HCT116 (cell line): ENCODE measurements at places on chromosomes 4 and X.

GRCh38 chr4:118849867-118850487 is 14.1 kb upstream of the SEC24D start:
- no peak for DNase-seq

DNA sequence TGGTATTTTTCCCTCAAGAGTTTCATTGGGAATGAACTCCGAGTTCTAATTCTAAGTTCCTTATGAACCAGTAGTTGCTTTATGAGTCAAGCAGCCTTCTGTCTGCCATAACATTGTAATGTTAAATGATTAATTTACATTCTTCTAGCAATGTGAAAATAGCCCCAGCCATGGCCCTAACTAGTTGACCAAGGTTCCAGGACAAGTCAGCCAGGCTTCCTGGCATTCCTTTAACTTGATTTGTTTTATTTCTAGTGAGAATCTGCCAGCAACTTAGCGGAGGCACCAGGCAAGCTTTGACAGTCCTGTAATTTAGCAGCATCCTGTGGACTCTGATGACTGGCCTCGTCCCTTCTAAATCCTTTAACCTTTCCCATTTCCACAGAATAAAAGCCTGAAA is 69.0 kb downstream of the GLRA2 start:
- no peak for DNase-seq

DNA sequence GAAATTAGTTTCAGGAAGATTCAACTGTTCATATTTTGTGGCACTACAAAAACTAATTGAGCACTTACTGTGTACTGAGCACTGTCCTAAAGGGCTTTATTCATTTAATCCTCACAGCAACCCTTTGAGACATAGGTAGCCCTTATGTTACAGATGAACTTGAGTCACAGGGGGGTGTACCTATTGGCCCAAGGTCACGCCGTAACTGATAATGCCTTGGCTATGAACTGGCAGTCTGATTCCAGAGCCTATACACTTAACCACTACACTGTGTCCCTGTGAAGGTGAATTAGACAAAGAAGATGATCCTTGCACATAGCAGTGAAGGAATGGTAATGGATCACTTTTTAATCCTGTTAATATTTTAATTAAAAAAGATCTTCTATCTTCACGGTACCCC is 12.0 kb downstream of the TMEM165 start:
- DNase-seq: no peak

- peak; percentile 26 for DNase-seq
These were observed 814 bp upstream of the RBM47 start for GRCh38 chr4:40630335-40631021.

DNA sequence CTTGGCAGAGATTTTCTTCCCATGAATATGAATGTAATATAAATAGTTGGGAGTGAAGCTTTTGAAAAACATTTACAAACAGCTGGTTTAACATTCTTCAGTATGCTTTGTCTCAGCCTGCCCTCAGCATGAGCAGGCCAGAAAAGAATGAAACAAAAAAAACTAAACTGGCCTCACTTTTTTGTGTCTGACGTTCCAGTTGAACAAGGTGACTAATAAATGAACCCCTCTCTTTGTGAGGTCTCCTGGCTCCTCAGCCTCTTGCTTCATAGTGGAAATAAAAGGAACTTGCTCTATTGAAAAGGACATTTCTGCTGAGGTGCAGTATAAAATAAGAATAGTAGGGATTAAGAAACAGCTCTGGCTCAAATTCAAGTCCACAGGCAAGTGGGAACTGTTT is 9.4 kb downstream of the CHST7 start:
- DNase-seq: no peak

DNA sequence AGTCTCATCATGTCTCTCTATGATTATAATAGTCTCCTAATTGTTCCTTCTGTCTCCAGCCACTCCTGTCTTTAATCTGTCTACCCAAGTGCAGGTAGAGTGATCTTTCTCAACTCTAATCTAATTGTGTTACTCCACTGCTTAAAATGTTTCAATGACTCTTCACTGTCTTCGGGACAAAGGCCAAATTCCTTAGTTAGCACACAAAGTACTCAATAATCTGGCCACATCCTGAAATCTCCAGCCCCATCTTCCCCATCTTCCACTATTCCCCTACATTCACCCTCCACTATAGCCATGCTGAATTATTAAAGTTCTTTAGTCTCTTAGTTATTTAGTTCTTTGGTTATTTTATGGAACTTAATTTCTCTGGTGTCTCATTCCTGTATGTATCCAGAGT is 353.3 kb downstream of the OPHN1 start:
- no peak for DNase-seq

- DNase-seq: no peak
These were observed 11.8 kb downstream of the RASL11B start for GRCh38 chr4:52873861-52874343.

GRCh38 chr4:16505726-16506125 is 279.5 kb upstream of the TAPT1 start:
- no peak for DNase-seq

GRCh38 chr4:111454961-111455360 is 690.3 kb upstream of the FAM241A start:
- no peak for DNase-seq

DNA sequence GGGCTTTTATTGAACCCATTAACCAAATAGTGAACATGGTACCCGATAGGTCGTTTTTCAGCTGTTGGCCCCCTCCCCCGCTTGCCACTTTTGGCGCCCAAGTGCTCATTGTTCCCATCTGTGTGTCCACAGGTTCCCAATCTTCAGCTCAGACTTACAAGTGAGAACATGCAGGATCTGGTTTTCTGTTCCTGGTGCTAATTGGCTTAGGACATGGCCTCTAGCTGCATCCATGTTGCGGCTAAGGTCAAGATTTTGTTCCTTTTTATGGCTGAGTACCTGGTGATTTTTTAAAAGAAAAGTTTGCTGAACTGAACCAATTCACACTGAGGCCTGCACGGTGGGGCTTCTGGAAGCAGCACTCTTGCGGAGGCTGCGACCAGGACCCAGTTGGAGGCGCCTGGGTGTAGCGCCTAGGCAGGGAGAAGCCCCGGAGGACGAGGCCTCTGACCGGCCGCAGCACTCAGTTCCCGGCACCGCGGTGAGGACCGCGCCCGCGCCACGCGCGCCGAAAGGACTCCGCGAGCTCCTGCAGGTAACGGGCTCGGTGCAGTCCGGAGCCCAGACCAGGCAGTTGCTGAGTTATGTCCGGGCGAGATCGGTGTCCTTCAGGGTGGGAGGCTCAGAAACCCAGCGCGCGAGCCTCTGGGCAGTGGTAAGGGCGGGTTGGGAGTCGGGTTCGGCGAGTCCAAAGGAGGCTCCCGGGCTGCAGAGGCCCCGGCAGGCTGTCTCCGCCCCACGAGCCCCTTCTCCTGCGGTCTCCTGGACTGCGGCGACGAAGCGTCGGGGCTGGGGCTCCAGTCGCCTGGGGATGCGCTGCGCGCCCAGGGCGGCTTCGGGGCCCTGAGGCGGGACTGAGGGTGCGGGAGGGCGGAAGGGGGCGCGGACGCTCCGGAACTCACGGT is 15.8 kb upstream of the SLC25A4 start:
- no peak for DNase-seq

DNA sequence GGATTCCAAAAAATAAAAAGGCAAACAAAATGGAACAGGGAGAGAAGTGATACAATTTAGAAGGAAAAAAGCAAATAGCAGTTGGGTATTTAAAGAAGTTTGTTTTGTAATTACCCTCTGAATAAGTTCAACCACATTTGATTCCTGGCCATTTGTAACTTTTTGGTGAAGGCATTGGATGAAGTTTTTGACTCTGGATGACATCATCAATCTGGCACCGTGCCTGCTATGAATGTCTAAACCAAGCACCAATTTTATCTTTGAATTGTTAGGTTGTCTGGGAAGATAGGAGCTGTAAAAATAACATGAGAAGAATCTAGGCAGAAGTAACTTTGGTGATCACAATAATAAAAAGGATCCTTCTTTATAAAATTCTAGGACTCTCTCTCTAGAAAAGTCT is 29.5 kb downstream of the TMPRSS11A start:
- DNase-seq: no peak

DNA sequence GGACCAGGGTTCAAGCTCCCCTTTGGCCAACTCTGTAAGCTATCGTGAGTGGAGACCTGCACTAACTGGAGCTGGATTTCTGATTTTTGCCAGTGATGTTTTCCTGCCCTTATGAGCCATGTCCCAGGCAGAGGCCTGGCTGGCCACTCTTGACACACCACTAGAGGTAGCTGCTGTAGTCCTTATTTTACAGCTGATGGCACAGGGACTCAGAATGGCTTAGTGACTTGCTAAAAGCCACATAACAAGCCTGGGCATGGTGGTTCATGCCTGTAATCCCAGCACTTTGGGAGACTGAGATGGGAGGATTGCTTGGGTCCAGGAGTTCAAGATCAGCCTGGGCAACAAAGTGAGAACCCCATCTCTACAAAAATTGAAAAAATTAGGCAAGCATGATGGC is 33.4 kb downstream of the CYTL1 start:
- DNase-seq: no peak

- no peak for DNase-seq
These were observed 13.4 kb downstream of the PDE5A start for GRCh38 chr4:119615068-119615719.

DNA sequence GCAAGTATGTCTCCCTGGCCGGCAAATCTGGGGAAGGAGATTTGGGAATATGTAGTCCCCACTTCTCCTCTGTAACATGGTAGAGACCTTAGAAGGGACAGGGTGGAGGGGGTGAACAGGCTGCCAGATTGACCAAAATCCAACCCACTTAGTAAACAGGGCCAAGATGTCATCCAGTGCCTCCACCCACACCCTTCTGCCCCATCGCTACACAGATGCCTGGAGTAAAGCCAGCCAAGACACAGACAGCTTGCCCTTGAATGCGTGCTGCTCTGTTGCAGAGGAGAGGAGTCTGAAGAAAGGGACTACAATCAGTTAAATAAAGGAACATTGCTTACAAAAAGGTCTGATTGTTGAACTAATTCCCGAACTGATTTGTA is 160.1 kb upstream of the LDB2 start:
- no peak for DNase-seq

DNA sequence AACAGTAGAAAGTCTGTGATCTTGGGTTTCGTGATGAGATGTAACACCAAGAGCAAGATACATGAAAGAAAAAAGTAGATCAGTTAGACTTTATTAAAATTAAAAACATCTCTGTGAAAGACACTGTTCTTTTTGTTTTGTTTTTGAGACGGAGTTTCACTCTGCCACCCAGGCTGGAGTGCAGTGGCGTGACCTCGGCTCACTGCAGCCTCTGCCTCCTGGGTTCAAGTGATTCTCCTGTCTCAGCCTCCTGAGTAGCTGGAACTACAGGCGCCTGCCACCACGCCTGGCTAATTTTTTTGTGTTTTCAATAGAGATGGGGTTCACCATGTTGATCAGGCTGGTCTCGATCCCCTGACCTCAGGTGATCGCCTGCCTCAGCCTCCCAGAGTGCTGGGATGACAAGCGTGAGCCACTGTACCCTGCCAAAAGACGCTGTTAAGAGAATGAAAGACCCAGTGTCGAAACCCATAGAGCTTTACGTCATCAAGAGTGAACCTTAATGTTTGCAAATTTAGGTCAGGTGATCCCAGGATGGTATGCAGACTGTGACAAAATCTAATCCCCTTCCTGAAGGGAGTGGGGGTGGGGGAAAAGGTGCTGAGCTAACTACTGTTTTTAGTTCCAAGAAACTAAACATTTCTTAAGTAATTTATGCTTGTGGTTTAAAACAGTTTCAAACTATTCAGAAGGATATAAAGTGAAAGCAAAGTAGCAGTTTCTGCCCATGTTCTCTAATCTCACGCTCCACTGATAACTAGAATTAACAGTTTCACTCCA is 8.0 kb downstream of the OFD1 start:
- no peak for DNase-seq

DNA sequence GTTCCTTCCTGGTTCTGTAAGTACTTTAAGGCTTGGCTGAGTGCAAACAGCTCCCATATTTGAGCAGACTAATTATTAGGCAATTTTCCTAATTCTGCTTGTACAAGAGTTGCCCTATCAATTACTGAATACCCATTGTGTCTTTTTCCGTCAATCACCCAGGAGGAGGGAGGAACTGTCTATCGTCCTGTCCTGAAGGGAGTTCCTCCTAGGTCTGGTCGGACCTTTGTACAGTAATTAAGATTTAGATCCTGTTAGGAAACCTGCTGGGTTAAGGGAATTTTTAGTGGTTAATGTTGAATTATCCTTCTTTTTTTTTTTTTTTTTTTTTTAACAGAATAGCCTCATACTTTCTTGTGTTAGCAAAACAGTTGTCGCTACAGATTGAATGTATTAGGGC is 130.1 kb downstream of the KDM6A start:
- DNase-seq: no peak

- no peak for DNase-seq
These were observed 114.1 kb upstream of the NPY2R start for GRCh38 chr4:155094201-155094820.

DNA sequence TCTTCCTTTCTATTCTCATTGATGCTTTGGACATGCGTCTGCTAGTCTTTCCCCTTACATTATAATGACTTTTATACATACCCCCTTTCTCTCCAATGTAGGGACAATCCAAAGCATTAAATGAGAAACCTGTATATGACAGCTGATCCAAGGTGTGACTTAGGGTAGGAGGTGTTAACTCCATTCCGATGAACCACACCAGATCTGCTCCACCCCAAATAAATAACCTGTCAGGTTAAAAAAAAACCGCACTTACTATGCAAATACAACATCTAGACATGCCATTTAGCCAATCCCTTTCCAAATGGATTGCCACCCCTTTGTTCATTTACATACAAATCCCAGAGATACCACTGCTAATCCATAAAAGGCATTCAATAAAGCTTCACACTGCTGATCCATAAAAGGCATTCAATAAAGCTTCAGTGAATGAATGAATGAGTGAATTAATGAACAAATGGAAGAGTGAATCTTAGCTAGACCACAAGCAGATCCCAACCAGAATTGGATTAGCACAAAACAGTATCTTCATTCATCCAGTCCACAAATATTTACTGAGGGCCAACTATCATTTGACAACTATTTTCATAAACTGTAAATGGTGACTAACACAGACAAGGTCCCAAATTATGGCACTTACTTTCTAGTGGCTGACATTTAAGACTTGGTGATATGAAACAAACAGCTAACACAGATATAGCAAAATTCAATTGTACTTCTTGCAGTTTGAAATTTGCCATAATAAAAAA is 158.9 kb upstream of the MAP3K15 start:
- no peak for DNase-seq

DNA sequence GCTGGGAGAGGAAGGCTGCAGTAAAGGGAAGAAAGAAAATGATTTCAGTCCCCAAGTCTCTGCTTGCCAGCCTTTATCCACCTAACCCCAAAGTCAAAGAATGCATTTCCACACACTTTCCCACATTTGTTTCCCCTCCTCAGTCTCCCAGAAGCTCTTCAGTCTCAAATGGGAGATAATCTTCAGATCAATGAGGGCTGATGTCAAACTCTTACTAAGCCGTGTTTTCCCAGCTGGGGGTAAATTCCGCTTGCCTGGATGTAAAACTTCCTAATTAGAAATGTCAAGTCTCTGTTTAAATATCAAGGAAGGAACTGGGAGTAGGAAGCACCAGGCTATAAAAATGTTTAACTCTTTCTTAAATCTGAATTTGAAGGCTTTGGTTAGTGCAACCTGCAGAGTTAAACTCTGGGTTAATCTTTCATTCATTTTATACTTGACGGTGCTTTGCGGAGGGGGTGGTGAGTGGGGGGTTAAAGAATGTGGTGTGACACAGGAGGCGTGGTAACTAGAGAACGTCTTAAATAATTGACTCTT is 601.4 kb upstream of the ACTRT1 start:
- DNase-seq: no peak

- no peak for DNase-seq
These were observed 128.0 kb downstream of the C4orf33 start for GRCh38 chr4:129223945-129224344.

- DNase-seq: no peak
These were observed 793.6 kb upstream of the INTU start for GRCh38 chr4:126838941-126839679.

GRCh38 chr4:17811078-17811603 is 362 bp downstream of the NCAPG start:
- DNase-seq: no peak
